ENCODE measurements at places on chromosomes 11 and 22.

GRCh38 chr22:17884893-17885292 is 110.6 kb upstream of the BID start:
- no peak for DNase-seq

GRCh38 chr11:1839924-1840779 is 1.4 kb downstream of the TNNI2 start:
- DNase-seq: peak; percentile 72

DNA sequence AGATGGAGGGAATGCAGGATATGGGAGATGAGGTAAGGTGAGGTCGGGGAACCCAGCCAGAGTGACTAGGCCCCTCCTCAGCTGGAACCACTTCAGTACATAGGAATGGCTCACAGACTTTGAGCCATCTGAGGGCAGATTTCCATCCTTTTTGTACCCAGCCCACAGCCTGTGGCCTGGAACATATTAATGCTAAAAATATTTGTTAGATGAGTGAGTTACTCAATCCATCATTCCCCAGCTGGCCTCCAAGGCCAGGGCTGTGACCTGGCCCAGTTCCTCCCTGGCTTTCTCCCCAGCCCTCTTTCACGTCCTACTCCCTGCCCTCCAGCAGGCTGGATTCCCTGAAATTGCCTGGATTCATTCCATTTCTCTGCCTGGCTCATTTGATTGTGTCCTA is 57.2 kb upstream of the PRDM11 start:
- no peak for DNase-seq

- peak; percentile 17 for DNase-seq
Observed at GRCh38 chr22:43343262-43343669, at the start of gene SCUBE1. SCUBE1 (minus strand) TSS chr22:43343372; CDS start chr22:43343261, 111 bp downstream.

DNA sequence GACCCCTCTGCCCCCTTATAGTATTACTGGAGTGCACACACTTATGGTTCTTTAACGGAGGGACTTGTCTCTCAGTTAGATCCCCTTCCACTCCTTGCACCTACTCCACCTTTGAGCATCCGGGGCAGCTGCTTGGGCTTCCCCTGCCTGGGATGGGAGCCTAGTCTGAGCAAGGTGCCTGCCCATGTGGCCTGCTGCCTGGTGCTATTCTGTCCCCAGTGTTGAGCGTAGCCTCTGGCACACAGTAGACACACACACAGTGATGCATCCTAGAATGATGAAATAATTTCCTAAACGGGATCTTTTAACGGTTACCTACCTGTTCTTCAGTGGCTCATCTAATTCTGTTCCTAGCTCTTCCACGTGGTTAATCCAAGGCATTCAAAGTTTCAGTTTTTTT is 22.4 kb downstream of the PPFIA1 start:
- no peak for DNase-seq

DNA sequence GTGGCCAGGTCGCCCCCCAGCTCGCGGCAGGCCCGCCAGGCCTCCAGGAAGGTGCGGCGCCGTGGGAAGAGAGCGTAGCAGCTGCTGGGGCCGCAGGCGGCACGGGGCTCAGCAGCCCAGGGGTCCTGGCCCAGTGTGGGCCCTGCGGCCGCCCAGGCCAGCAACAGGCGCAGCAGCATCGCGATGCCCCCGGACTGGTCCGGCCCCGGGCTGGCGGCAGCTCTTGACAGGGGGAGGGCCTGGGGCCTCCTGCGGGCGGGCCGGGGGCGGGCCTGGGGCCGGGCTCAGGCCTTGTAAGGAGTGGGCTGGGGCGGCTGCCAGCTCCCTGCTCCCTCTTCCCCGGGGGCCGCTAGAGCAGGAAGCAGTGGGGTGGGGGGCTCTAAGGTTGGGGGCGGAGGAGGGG is at the start of gene CD248:
Gene CD248, minus strand, starts transcription at position 196 of the 403 bp plus-strand sequence. Its CDS starts 17 bp downstream, at position 179.
- no peak for DNase-seq

DNA sequence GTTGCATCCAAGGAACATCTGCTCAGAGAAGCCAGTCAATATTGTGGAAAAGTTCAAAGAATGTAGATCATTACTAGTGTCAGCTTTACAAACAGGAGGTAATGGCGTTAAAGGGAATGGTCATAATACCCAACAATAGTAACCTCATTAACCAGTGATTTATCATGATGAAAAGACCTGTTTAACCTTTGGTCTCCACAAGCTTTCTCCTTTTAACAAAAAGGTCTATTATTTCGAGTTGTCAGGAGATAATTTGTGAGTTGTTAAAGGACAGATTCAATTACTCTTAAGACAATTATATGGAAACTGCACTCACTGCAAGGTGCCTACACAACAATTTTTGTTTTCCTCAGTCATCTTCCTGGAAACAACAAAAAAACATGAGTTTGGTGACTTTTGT is 73.8 kb upstream of the HTATIP2 start:
- no peak for DNase-seq

GRCh38 chr11:116829525-116830183 is at the start of gene APOC3:
APOC3 (plus strand) TSS chr11:116829907; CDS start chr11:116830583, 676 bp downstream.
- DNase-seq: no peak

DNA sequence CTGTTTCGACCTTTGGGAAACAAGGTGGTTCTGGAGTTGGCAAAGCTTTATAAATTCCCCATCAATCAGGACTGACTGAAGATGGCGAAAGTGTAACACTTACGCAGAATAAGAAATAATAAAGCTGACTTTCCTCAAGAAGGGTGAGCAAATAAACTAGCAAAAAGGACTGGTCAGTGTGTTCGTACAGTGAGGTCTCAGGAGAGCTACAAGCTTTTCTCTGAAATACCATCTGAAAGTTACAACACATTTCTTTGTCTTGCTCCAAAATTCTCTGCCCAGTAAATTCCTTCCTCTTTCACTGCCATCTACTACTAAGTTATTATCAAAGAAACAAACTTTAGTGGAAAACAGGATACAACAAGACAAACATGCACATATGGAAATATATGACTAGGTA is 13.4 kb downstream of the PITPNB start:
- DNase-seq: no peak

GRCh38 chr22:46027211-46028105 is 50.5 kb upstream of the WNT7B start:
- no peak for DNase-seq

- no peak for DNase-seq
Observed at GRCh38 chr11:76120513-76121101, 85.7 kb downstream of the WNT11 start.

Measured in AML-193 (cell line).